ENCODE measurements at places on chromosomes 7 and 10. TPM values are rescaled to one million over a fixed set of nuclear protein-coding genes. Genes with fewer than 3 reads are reported as not detected.

PON3 gene
- 0.13 TPM for total RNA-seq

- no peak for DNase-seq
Observed at GRCh38 chr10:36050763-36051499, 408.8 kb upstream of the FZD8 start.

GRCh38 chr7:47600199-47601118 lies 18.5 kb upstream of the TNS3 start:
- no peak for DNase-seq

- DNase-seq, result peak; percentile 91
Observed at GRCh38 chr7:66950763-66951162, 29.7 kb downstream of the TMEM248 start.

- peak; percentile 67 for DNase-seq
Observed at GRCh38 chr10:96532523-96532922, 18.8 kb upstream of the TLL2 start.

ADIRF gene
- 26.0 TPM for total RNA-seq

PODXL gene
- 210 TPM for total RNA-seq

DNA sequence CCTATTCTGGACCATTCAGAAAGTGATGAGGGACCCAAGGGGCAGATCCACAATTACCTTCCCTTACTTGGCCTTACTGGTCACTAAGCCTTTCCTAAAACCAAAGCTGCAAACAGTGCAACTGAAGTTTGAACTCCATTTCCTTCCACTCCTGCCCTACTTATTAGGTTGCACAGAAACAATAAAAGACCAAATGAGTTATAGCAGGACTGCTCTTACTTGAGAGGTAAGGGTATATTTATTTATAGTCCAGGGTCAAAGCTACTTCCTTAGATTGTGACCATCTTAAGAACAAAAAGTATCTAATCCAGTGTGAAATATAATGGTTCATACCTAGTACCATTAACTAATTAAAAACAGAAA lies 27.0 kb downstream of the CDK6 start:
- DNase-seq, result peak; percentile 51

DNA sequence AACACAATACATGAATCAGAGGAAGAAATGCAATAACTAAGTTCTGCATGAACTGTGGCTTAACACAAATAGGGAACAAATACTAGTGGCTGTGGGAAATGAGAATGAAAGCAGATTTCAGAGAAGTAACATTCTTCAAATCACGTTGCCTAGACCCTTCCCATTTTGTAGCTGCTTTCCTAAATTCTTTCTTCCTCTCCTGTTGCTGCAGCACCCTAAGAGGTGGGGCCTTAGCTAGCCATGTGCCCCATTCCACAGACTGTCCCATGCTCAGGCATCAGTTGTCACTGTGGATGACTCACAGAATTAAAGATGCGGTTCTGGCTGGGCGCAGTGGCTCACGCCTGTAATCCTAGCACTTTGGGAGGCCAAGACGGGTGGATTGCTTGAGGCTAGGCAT lies 704.7 kb upstream of the C7orf33 start:
- DNase-seq, result no peak

MAPK8 gene
- 46.3 TPM for total RNA-seq

GRCh38 chr10:93752761-93753160 lies 5.0 kb upstream of the LGI1 start:
- DNase-seq, result no peak

- no peak for DNase-seq
Observed at GRCh38 chr10:83934641-83935338, 204.5 kb upstream of the GHITM start.

DNA sequence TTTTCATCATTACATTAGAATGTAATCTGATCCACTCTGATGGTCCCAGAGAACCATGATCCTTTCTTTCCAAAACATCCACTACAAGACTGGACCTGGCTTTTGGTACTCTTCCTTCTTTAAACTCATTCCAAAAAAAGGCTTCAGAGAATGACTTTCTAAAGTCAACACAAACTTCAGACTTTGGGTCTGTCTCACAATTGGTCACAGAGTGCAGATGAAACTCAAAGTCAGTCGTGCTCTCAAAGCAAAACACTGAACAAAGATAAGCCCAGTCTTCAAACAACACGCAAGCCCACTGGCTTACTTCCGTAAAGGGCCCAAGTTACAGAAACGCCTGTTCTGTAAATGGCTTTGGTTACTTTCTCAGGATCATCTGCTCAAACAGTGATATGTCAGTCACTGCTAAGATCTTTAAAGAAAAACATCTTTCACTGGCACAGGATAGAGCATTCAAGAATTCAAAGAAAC lies 250.9 kb upstream of the MKLN1 start:
- no peak for DNase-seq

OR9A2 gene
- total RNA-seq, result not detected

DNA sequence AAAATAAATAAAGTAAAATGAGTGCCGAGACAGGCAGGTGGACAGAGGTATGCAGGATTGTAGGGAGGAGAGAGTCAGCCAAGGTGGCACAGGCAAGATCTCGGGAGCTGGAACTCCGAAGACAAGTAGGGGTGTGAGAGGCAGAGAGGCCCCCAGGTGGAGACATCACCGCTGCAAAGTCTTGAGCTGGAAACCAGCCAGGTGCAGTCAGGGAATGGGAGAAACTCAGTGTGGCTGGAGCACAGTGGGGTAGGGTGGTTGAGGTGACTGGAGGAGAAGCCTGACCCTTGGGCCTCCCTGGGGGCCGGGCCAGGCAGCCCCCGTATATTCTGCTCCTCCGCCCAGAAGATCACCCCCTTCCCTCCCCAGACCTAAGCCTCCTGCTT lies 4.2 kb downstream of the EPHB4 start:
- no peak for DNase-seq

DNA sequence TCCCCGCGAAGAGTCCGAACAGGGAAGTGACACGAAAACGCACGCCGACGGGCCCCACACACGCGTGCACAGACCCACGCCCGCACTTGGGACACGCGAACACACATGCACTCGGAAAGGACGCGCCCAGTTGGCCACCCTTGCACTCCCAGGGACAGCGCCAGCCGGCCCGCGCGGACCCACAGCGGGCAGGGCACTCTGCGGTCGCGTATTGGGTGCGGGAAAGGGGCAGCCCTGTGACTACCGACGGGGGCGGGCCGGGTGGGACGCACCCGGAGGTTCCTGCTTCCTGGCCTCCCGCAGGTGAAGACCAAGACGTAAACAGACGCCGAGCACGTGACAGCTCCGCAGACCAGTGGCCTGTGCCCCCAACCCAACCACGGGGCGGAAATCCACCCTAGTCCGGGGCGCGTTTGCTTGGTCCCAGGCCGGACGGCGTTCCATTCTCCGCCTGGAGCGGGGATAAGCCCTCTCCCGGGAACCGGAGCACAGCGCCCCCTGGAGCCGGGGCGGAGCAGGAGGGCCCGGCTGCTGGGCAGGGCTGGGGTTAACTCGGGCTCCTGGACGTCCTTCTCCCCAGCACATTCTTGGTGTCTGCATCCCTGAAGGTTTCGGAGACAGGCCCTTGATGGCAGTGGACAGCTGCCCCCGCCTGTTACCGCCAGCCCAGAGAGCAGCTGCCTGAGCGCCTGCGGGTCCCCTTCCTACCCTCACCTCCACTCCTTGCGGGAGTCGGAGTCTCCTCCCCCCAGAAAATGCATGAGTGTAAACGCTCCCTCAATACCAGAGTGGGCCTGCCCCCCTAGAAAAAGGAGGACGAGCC lies 2.0 kb upstream of the LZTS2 start:
- no peak for DNase-seq

GIMAP1 gene
- 24.5 TPM for total RNA-seq

DNA sequence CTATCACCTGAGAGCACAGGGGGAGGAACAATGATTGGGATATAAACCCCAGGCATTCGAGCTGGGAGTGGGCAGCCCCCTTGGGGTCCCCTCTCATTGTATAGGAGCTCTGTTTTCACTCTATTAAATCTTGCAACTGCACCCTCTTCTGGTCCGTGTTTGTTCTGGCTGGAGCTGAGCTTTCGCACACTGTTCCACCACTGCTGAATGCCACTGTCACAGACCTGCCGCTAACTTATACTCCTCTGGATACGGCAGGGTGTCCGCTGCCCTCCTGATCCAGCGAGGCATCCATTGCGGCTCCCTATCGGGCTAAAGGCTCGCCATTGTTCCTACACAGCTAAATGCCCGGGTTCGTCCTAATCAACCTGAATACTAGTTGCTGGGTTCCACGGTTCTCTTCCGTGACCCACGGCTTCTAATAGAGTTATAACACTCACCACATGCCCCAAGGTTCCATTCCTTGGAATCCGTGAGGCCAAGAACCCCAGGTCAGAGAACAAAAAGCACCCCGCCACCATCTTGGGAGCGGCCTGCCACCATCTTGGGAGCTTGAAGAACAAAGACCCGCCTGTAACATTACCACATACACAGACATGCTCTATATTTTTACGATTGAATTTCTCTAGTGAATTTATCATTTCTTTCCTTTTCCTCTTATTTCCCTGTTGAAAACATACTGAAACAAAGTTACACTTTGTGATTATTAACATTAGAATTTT lies 9.0 kb downstream of the ZWINT start:
- no peak for DNase-seq

C1QL3 gene
- 0.76 TPM for total RNA-seq

DNA sequence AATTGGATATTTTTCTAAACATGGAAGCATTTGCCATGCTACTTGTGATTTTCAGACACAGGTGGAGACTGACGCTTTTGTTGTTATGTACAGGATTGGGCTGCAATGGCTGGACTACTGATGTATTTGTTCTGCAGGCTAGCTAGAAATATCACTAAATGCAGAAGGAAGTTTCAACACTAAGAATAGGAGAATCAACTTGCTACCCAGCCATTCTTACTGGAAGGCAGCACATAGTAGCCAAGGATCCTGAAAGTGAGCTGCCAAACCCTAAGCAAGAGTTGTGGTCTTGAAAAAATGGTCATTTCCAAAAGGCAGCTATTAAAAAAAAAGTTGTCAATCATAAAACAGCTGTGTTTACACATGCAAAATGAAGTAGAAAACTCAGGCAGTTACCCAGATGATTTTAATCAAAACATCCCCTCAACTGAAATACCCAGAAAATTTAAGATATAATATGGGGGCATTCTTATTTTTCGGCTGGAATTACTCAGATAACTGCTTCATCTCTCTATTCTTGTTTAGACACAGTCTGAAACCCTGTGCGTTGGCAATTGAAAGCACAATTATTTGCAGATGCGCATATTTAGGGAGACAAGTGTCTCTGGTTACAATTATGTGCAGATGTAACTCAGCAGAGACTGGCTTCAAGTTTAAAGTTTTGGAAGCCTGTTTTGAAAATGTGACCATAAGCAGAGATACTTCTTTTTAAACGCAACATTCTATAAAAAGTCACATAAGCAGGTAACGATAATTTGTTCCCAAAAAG lies 31.2 kb downstream of the GFRA1 start:
- DNase-seq, result no peak

DNA sequence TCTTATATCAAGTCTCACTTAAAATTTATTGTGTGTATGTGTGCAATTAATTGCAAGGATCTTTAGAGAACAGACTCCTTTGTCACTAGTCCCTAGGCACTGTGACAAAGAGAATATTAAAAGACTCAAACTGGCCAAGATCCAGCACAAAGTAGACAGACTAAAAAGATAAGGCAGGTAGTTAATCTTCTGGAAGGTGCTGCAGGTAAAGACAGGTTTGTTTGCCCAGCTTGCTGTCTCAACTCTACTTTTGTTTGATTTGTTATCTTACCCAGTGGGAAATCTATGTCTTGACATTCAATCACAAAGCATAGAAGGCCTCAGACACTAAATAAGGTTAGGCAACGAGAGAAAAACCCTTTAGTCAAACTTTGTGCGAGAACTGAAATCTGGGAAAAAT lies 807.9 kb upstream of the LRRN3 start:
- DNase-seq, result no peak

- DNase-seq, result no peak
Observed at GRCh38 chr7:108592646-108593201, 23.1 kb downstream of the DNAJB9 start.

GRCh38 chr7:138077809-138078208 lies 1.6 kb downstream of the AKR1D1 start:
- no peak for DNase-seq

- no peak for DNase-seq
Observed at GRCh38 chr10:59463909-59464308, 101.6 kb upstream of the FAM13C start.

RPEL1 gene
- total RNA-seq, result 0.13 TPM

- no peak for DNase-seq
Observed at GRCh38 chr7:98755138-98755898, 114.5 kb downstream of the TMEM130 start.

GRCh38 chr10:108902619-108903285 lies 1020.6 kb downstream of the XPNPEP1 start:
- DNase-seq, result no peak

- DNase-seq, result no peak
Observed at GRCh38 chr7:5357951-5358350, 65.7 kb downstream of the TNRC18 start.

- no peak for DNase-seq
Observed at GRCh38 chr7:37511915-37512314, 63.3 kb upstream of the ELMO1 start.

ITPRID1 gene
- total RNA-seq, result not detected

GRCh38 chr10:46518028-46518725 lies 38.3 kb downstream of the GPRIN2 start:
- no peak for DNase-seq

DNA sequence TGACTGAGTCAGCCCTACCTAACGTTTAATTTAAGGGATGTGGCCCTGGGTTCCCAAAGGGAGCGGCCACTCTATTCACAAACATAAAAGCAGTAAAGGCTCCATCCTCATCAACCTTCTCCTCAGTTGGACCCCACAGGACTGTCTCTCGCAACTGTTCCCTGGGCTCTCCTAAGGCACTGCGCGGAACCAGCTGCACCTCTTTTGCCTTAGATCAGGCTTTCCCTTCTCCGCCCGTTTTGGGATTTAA lies 689 bp upstream of the GTPBP4 start:
- DNase-seq, result no peak

DNA sequence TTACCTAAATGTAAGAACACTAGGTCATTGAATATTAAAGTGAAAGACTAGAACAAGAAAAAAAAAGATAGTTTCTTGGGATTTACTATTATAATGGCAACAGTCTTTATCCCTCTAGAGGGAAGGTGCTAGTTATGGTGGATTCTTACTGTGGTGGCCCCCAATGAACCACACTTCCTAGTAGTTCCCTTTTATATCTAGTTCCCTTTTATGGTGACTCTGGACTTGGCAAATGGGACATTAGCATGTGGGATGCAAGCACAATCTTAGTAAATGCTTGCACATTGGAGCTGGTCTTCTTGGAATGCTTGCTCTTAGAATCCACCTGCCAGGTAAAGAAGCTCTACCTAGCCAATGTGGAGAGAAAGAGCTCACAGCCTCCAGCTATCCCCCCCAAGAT lies 430.2 kb downstream of the LRMDA start:
- DNase-seq, result no peak

ANKRD61 gene
- total RNA-seq, result under 0.01 TPM

MARVELD1 gene
- total RNA-seq, result 10.5 TPM

Measured in dermis microvascular lymphatic vessel endothelial cell (primary cell).